Activated CD4-positive, alpha-beta T cell treated with anti-CD3 and anti-CD28 coated beads, Interleukin-2, Interleukin-6, amounts not matched to agents 100 ng/mL and 50 ng/mL, durations not matched to agents 16 hours and 8 hours (primary cell): ENCODE measurements at places on chromosomes 13 and 19.

DNA sequence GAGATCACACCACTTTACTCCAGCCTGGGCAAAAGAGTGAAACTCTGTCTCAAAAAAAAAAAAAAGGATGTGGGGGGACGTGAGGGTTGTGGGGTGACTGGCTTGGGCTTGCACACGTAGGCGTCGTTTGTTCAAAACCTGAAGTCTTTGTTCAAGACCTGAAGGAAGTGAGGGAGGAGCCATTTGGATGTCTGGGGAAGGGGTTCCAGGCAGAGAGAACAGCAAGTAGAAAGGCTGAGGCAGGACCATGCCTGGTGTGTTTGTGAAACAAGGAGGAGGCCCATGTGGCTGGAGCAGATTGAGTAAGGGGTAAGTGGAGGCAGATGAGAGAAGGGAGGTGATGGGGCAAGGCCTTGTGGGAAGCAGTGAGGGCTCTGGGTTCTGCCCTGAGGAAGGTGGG lies 27.8 kb downstream of the PIN1 start:
- peak; percentile 11 for DNase-seq

- DNase-seq: peak; percentile 92
Observed at GRCh38 chr19:35869327-35870123, 1.2 kb downstream of the APLP1 start.

DNA sequence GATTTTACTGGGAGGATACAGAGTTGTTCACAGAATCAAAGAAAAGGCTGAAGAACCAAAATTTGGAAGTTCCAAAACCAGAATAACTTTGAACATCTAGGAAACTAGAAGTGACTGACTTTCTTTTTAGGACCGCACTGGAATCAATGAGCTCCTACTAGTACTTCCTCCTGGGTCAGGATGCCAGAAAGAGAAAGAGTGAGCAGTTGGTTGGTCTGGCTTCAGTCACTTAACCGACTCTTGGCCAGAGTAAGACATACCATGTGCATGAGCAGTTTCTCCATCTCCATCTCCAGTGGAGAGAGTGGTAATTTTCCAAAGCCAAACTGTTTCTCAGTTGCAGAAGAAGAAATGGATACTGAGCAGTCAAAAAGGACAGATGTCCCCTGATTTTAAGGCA lies 27.1 kb upstream of the MTUS2 start:
- no peak for DNase-seq

DNA sequence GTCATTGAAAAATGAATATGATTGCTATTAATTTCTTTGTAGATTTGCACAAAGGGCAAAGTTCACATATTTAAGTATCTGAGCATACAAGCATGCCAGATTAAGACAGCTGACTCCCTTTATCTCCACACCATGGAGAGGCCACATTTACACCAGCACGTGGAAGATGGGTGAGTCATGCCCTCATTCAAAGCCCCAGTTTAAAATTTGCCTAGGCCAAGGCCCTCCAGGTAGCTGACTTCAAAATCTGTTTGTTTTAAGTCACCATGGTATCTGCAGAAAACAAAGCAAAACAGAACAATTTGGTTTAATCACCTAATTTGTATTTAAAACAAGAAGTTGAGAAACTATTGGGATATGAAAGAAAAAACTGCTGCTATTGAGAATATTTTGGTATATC lies 109.2 kb downstream of the ESD start:
- DNase-seq: peak; percentile 30

- no peak for DNase-seq
Observed at GRCh38 chr13:21079761-21080592, 18.6 kb upstream of the LATS2 start.

- no peak for DNase-seq
Observed at GRCh38 chr19:45113628-45114027, 20.6 kb downstream of the PPP1R37 start.

DNA sequence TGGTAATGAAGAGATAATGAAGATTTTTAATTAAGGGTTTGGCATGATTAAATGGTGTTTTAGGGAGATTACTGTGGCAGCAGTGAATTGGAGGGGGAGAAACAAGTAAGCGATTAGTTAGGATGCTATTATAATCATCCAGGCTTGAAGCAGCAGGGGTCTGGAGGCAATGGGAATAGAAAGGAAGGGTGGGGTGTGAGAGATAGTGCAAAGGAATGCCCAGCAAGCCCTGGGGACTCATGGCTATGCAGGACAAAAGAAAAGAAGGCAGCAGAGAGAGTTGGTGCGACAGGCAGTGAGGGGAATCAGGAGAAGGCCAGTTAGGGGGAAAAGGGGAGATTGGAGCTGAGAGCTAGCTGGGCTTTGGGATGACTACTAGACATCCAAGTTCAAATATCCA lies 34.5 kb downstream of the SOX21 start:
- no peak for DNase-seq

DNA sequence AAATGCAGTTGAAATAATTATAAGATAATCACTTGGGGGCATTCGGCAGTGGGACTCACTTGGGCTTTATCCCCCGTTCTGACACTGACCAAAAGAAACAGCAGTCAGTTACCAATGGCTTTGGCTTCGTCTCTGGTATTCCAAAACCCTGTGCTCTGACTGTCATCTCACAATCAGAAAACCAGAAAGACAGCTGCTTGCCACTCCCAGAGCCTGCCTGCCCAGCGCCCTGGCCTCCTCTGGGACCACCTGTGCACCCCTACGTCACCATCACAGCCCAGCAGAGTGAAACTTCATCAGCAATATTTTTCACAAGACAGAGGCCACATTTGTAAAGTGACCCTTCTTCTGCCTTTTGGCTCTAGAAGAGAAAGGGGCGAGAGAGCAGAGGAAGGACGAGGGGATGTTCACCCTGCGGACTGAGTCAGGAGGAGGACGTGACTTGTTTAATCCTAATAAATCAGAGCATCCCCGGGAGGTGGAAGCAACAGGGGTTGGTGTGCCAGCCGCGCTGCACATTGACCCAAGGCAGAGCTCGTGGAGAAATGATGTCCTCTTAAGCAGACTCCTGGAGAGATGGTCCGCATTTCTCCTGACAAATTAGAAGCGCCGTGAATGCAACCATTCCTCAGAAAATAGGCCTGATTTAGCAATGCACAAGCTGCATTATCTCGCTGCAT lies 397.8 kb upstream of the ZNF507 start:
- DNase-seq: no peak

- no peak for DNase-seq
Observed at GRCh38 chr19:15299568-15300409, 32.5 kb downstream of the BRD4 start.

GRCh38 chr19:55015126-55015525 lies 22.9 kb downstream of the GP6 start:
- DNase-seq: no peak

DNA sequence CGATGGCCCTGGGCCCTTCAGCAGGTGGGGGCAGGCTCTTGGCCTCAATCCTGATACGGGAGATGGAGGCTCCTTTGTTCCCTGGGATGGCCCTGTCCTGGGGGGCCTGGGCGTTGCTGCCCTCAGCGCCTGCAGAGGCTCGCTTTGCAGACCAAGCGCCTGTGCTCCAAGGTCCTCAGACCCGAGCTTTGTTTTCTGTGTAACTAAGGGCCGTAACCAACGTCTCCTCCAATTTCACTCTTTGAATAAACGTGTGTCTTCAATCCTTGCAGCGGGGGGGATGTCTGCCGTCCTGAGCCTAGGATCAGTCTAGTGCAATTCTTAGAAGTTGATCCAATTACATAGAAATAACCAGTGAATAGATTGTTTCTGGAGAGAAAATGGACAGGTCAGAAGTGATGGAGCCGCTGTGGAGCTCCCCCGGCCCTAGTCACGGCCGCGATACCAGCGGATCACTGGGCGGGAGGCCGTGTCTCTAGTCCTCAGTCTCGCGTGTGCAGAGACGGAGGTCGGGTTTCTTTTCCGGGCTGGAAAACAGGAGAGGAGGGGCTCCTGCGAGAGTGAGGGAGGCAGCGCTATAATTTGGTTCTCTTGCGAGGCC lies 5.3 kb downstream of the PTBP1 start:
- no peak for DNase-seq

DNA sequence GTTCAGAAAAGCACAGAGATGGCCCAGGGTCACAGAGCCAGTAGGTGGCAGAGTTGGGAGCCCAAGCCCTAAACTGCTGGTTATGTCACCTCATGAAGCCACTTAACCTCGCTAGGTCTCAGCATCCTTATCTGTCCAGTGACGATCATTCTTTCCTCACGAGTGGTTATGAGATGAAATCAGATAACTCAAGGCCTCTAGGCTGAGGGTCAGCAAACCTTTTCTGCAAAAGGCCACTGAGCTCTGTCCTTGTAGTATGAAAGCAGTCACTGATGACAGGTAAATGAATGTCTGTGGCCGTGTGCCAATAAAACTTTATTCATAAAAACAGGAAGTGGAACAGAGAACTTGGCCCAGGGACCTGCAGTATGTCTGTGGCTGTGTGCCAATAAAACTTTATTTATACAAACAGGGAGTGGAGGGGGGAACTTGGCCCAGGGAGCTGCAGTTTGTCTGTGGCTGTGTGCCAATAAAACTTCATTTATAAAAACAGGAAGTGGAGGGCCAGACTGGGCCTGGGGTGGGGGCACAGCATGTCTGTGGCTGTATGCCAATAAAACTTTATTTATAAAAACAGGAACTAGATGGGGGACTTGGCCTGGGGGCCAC lies 71.2 kb downstream of the GNG7 start:
- DNase-seq: no peak

GRCh38 chr13:37690361-37690760 lies 91.8 kb upstream of the POSTN start:
- DNase-seq: no peak

DNA sequence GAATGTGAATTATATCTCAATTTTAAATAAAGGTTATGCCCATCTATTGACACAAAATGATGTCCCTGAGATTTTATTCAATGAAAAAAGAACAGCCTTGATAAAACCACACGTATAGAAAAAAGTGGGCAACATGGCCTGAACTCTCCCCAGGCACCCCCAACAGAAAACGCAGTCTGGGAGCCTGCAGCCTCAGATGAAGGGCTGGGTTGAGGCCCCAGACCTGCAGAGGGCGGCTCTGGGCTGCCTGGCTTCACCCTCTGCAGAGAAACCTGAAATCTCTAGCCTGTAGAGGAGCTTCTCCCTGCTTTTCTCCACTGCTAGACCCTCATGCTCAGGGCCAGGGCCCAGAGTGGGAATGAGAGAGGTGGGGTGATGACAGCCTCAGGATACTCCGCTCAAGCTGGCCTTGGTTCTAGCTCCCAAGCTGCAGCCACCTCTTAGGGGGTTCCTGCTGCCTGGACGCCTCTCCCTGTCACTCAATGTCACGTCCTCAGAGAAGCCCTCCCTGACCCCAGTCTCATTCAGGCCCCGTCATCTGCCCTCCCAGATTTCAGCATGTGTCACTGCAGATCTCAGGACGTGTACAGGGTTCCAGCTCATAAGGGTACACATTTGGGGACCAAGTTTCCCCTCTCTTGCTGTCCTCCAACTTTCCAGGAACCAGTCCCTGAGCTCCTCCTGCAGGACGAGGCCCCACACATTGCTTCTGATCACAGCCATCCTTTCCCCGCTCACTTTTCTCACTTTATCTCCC lies 1.8 kb downstream of the MBD3 start:
- DNase-seq: peak; percentile 62

- no peak for DNase-seq
Observed at GRCh38 chr13:66264971-66265370, 965.2 kb downstream of the PCDH9 start.

- DNase-seq: no peak
Observed at GRCh38 chr13:80562433-80563156, 221.7 kb upstream of the SPRY2 start.

GRCh38 chr13:80572308-80572922 lies 231.5 kb upstream of the SPRY2 start:
- DNase-seq: no peak

DNA sequence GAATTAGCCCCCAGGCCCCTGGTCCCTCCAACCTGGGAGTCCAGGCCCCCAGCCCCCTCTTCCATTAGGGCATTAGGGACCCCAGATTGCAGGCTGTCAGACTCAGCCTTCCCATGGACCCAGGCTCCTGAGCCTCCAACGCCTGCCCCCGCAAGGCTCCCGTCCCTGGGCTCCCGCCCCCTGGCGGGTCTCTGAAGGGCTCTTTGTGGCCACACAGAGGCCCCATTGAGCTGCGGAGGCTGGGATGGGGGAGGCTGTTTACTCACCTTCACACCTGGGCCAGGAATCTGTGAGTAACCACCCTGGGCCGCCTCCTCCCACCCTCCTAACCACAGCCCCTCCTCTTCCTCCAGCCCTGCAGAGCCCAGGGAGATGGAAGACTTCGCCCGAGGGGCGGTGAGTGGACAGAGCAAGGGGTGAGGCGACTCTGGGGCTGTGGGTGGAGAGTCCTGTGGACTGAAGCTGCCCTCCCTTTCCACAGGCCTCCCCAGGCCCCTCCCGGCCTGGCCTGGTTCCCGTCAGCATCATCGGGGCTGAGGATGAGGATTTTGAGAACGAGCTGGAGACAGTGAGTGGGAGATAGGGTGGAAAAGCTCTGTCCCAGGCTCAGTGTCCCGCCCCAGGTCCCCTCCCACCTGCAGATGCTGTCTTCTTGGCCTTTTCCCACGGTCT lies 4.9 kb downstream of the ARHGEF1 start:
- DNase-seq: peak; percentile 83

DNA sequence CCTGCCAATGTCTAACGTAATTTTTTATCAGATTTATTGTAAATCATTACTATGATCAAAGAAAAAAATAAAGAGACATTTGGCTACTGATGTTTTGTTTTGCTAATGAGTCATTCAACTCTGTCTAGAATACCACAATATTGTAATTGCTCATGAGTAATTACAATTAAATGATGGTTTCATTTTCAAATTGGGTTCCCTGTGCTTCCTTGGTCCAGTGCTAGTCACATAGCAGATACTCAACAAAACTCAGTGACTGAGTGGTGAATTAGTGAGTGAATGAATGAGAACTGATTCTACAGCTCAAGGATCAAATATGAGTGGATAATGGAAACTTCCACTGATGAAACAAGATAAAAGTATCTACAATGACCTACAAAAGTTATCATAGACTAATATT lies 304.7 kb downstream of the POU4F1 start:
- DNase-seq: peak; percentile 3

DNA sequence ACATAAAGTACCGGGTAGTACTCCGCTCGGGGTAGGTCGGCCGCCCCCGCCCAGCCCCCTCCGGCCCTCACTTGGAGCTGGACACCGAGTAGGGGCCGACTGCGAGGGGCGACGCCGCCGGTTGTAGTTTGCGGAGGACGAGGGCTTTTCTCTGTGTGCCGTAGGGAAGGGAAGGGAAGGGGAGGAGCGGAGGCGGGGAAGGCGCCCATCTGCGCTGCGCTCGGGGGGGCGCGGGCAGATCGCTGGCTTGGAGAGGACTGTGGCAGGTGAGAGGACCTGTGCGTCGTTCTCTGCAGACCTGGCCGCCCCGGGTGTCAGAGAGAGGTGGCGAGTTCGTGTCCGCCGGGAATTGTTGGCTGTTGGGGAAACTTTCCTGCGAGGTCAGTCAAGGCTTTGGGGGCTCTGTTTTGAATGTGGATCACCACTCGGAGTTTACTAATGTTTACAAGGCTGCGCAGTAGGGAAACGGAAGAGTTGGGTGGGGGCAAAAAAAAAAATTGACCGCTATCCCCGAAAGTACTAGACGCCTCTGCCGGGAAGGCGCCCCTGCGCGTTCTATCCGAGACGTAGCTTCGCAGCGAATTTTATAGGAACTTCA lies 1.4 kb downstream of the ING1 start:
- DNase-seq: peak; percentile 54

DNA sequence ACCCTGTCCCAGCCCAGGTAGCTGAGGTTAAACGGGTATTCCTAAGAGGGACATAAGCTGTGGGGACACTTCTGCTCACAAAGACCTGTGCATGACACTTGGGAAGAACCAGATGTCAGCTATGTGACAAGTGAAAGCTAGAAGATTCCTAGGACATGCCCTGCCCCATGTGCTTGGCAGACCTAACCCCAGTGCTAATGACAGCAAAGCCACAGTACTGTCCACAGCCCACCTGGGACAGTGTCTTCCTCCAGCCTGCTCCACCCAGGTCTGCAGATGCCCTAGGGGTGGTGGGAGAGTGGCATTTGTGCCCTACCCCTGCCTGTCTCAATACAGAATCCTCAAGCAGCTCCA lies 18.4 kb upstream of the EPHX3 start:
- no peak for DNase-seq
